ENCODE measurements at places on chromosomes 3 and 15.

- peak; percentile 77 for DNase-seq
Observed at GRCh38 chr3:69710153-69710977, 28.9 kb upstream of the MITF start.

DNA sequence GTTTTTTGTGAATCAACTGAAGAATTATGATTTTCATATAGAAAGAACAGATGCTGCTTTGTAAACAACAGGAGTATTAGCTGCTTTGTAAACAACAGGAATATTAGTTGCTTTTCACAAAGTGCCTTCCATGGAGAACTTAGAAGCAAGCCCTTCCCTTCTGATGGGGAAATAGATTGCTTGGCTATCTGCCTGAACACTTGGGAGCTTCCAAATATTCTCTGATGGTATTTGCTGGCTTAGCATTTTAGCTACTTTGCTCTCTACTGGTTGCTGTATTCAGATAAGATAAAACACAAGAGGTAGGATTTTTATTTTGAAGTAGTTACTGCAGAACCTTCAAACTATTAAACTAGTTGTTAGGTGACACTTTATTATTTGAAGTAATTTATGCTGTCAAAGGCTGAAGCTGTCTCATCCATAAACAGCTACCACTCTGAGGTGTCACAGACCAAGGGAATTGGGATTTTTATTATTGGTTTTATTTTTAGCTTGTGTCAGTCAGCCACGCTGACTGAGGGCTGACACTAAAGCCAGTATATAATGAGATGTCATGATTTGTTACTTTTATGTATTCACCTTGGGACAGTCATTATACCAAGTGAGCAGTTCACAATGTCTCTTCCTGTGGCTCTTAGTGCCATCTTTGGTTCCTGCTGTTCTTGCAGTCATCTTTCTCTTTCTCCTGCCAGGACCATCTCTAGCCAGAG lies 50.0 kb downstream of the ZIC1 start:
- DNase-seq: peak; percentile 4

DNA sequence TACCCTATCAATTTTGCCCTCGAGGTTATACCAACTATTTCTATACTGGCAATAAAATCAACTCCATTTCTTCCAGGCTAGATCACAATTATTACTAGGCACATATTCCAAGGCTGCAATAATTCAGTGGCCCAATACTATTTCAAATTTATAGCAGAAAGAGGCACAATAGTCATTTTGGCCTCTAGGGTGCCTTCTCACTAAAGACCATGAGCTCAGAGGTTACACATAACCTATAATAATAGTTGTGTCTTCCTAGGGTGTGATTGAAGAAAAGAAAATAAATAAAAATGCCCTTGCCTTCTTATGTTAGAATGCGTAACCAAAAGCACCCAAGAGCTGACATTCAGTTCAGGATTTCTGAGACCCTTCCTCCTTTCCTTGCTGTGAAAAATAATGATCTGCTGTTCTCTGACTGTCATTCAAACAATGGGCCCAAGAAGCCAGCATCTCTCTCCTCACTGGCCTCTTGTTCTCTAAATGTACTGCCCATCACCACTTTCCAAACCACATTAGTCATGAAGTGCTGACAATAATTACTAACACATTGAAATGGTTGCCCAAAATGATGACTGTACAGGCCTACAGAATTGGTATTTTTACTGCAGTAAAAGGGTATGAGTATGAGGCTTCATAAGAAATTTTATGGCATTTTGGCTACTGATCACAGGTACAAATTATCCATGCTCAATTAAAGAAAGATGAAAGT lies 244.8 kb downstream of the LRRN1 start:
- peak; percentile 67 for DNase-seq

DNA sequence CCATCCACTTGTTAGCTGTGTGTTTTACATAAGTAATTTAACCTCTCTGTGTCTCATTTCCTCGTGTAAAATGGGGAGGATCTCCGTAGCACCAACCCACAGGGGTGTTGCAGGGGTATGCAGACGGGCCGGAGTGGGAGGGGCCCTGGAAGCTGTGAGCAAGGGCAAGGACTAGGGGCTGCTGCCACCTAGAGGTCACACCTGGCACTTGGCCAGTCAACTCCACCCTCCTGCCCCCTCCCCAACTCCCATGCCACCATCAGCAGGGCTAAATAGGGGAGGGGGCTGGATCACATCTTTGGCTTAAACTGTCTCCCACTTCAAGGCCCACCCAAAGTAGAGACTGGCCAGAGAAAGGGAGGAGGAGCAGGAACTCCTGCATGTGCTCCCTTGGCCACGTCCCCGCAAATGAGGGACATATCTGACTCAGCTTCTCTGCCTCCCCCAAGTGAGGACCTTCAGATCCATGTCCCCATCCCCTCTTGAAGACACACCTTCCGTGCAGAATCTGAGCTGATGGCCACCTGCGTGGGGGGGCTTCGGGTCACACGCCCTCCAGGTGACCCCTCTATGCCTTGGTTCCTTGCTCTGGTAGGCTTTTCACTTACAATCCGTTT lies 2.6 kb downstream of the CCDC9B start:
- peak; percentile 85 for DNase-seq

- no peak for DNase-seq
Observed at GRCh38 chr3:45021524-45022297, 4.4 kb upstream of the CLEC3B start.

- DNase-seq: no peak
Observed at GRCh38 chr15:91316126-91316525, 216.1 kb downstream of the SV2B start.

GRCh38 chr15:52164631-52165265 lies 26.4 kb downstream of the GNB5 start:
- DNase-seq: peak; percentile 56

DNA sequence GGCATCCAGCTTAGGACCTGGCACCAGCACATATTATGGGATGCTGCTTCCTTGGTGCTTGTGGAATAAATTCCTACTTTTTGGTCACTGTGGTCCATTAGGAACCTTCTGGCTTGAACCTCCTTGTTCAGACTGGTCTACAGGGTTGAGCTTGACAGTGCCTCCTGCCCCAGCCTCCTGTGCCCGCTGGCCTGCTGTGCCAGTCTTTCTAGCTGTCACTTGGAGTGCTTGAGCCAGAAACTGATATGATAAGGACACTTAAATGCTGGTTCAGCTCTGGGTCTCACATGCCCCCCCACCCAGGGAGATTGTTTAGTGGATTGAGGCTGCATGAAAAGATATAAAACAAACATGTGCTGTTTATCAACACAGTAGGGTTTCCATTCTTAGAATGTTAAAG lies 147.8 kb downstream of the SLCO3A1 start:
- no peak for DNase-seq
